ENCODE measurements at places on chromosomes 16 and 17. TPM values are rescaled to one million over a fixed set of nuclear protein-coding genes. Genes with fewer than 3 reads are reported as not detected.

Gene CAVIN1
- 224 TPM for total RNA-seq

Gene CCL5
- not detected for total RNA-seq

Gene TLCD1
- total RNA-seq: 9.6 TPM

Gene SCIMP
- not detected for total RNA-seq

Gene SLC6A4
- total RNA-seq: under 0.01 TPM

Gene RGS9
- total RNA-seq: 1.6 TPM

Gene ZPBP2
- total RNA-seq: not detected

Gene CA4
- total RNA-seq: not detected

Gene C17orf50
- not detected for total RNA-seq

Gene NPIPA8
- total RNA-seq: not detected

Gene KRT39
- not detected for total RNA-seq

Gene INCA1
- total RNA-seq: 2.0 TPM

Gene SLFN12L
- not detected for total RNA-seq

Gene BICDL2
- total RNA-seq: not detected

Gene SCPEP1
- 18.4 TPM for total RNA-seq

Gene HES7
- under 0.01 TPM for total RNA-seq

Gene HS3ST2
- not detected for total RNA-seq

Gene IL21R
- 3.9 TPM for total RNA-seq

Gene KRT28
- total RNA-seq: not detected

Gene RAB26
- 0.65 TPM for total RNA-seq

Gene KRT14
- total RNA-seq: not detected

Gene ZSCAN32
- total RNA-seq: 10.6 TPM

Gene HOXB5
- 1.3 TPM for total RNA-seq

Gene CACNG3
- not detected for total RNA-seq

Gene ANKRD13B
- 13.5 TPM for total RNA-seq

Gene PARD6A
- total RNA-seq: 5.5 TPM

Gene CXCL16
- total RNA-seq: 2.1 TPM

Gene LGALS3BP
- total RNA-seq: 363 TPM

Gene WNT9B
- not detected for total RNA-seq

Gene CEP295NL
- 0.16 TPM for total RNA-seq

Gene ADAD2
- 0.13 TPM for total RNA-seq

Gene ZNF205
- total RNA-seq: 15.8 TPM

Gene RNF43
- total RNA-seq: 0.63 TPM

Gene MLST8
- total RNA-seq: 184 TPM

Gene ITGA3
- 1,072 TPM for total RNA-seq

Gene CLEC3A
- total RNA-seq: not detected

Gene TPSG1
- total RNA-seq: not detected

Gene PFN1
- total RNA-seq: 1,852 TPM

All from mesangial cell (primary cell).